ENCODE measurements at places on chromosomes 6 and 20.

DNA sequence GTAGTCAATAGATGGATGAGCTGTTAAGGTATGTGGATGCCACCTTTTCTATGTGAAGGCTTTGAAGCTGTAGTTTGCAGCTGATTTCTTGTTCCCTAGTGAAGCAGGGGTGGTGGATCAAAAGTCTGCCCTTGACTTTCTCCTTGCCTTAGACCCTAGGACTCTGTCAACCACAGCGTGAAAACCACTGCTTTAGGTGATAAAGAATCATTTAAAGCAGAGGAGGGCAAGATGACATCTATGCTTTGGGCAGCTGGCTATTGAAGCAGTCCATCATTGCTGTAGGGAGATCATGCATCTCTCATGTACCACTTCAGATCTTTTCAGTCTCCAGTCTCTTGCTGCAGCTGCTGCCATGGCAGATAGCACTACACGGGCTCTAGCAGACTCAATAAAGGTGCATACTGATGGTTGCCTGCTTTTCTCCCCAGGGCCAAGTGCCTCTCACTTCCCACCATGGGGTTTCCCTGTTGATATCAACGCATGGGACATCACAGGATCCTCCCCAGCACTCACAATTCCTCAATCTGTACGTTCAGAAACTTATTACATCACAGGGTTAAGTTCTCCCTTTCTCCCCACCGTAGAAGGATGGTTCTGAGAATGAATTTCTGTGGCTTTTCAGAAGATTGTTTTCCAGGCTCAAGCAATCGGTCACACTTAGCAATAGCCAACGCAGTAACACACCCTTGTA lies 122.0 kb upstream of the STMND1 start:
- DNase-seq, result no peak

DNA sequence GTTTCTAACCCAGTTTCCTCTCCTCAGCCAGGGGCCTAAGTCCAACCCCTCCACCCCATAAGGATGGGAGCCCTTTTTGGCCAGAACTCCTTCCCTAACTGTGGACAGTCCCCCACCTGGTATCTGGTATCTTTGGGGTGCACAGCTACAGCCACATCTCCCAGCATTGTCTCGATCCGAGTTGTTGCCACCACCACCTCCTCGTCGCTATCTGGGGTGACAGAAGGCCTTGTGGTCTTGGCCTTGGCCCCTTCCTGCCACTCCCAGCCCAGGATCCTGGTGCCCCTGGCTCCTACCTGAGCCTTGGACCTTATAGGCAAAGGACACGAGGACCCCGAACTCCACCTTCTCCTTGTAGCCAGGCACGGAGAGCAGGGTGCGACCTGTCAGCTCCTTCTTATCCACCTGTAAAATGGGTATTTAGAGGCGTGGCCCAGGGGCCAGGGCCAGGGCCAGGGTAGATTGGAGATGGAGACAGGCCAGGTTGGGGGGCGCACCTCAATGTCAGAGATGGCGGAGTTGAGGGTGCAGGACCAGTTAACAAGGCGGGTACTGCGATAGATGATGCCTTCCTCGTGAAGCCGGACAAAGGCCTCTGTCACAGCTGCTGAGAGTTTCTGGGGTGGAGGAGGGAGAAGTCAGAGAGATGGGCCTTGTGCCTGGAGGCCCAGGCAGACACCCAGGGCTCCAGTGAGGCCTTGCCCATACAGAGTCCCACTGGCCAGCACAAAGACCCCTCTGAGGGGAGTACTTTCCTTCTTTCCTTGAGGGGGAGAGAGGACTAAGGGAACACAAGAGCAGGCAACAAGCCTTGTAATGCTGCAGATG lies 7.2 kb upstream of the VWA7 start:
- no peak for DNase-seq

- DNase-seq, result no peak
Observed at GRCh38 chr20:52175840-52176239, 15.7 kb downstream of the ZFP64 start.

GRCh38 chr6:106870824-106871717 lies 103.5 kb downstream of the CD24 start:
- DNase-seq, result no peak

- DNase-seq, result no peak
Observed at GRCh38 chr6:36625158-36625919, 31.2 kb downstream of the SRSF3 start.

DNA sequence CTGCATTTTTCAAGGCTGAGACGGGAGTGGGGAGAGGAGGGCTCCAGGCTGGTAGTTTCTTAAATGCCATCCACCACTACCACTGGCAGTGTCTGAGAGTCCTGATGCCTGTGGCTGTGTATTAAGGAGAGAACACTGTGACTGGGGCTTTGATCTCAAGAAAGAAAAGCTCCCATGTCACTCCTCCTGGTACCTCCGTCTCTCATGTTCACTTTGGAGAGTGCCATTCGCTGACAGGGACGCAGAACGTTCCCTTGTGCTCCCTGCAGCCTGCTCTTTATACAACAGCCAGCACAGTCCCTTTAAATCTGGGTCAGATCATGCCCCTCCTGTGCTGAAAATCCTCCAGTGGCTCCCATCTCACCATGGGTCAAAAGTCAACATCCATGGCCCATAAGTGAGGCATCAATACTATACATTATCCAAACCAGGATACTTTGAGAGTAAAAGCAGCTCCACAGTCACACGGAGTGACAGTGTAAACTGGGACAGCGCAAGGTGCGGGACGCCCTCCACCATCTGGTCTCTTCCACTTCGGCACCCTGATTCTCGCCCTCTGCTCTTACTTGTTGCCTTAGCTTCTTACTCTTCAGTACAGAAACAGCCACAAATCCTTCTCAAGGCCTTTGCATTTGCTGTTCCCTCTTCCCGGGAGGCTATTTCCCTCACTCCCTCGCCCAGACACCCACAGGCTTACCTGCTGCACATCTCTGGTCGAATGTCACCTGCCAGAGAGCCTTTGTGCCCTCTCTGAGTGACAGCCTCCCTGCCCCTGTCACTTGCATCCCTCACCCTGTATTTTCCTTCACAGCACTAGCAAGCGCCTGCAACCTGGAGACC lies 20.0 kb downstream of the PDYN start:
- DNase-seq, result no peak

GRCh38 chr20:58022711-58023110 lies 205.7 kb downstream of the ANKRD60 start:
- DNase-seq, result no peak

GRCh38 chr6:75370011-75370410 lies 85.4 kb upstream of the TMEM30A start:
- no peak for DNase-seq

DNA sequence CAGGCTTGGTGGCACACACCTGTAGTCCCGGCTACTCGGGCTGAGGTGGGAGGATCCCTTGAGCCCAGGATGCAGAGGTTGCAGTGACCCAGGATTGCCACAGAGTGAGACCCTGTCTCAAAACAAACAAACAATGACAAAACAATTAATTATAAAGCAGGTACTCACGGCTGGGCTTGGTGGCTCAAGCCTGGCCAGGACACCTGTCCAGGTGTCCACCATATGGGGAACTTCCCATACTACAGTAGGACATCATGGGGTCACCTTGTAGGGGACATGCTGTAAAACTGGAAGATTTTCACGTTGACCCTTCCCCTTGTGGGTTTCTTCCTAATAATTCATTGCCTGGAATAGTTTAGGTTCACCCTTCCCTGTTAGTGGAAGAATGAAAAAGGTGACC lies 30.7 kb upstream of the RPL7L1 start:
- no peak for DNase-seq

- DNase-seq, result no peak
Observed at GRCh38 chr6:115768500-115768899, 292.2 kb downstream of the FRK start.

DNA sequence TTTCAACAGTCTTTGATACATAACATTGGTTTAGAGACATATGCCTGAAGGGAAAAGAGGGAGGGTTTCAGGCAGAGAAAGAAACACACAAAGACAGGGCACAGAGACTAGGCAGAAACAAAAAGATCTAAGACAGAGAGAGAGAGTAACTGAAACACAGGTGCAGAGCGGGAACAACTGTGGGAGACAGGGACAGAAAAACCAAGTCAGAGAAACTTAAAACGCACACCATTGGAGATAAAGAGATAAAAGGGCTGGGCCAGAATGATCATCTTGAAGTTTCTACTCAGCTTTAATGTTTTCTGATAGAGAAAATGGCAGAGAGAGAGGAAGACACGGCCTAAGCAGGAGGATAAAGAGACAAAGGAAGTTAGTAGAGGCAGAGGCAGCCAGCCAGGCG lies 11.8 kb downstream of the UNC5CL start:
- no peak for DNase-seq

DNA sequence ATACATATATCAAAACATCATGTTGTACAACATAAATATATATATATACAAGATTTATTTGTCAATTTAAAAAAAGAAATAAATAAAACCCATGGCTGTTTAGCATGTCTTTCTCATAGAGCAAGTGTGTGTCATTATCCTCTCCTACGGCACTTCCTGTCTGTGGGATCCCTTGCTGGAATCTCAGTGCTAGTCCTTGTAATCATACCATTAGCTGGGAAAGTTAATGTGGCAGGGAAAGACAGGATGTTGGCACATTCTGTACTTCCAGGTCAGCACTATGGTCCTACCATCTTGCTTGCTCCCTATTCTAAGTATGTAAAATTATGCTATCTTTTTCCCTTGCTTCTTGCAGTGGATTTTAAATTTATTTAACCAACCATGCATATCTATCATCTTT lies 9.5 kb upstream of the SLC17A3 start:
- DNase-seq, result no peak

DNA sequence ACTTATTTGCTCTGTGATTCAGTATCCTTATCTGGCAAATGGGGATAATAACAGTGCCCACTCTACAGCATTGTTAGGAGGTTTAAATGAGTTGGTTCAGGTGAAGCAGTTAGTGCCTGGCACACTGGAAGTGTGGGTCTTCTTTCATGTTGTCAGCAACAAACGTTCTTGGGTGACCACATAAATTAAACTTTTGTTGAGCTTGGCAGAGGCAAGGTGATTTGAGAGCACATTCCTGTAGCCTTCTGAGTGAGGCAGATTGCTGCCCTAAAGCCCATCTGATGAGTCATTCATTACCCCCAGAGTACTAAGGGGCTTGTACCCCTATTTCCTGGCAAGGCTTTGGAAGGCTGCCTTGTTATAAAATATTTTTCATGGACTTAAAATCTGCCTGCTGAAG lies 25.8 kb downstream of the SEC23B start:
- DNase-seq, result no peak

DNA sequence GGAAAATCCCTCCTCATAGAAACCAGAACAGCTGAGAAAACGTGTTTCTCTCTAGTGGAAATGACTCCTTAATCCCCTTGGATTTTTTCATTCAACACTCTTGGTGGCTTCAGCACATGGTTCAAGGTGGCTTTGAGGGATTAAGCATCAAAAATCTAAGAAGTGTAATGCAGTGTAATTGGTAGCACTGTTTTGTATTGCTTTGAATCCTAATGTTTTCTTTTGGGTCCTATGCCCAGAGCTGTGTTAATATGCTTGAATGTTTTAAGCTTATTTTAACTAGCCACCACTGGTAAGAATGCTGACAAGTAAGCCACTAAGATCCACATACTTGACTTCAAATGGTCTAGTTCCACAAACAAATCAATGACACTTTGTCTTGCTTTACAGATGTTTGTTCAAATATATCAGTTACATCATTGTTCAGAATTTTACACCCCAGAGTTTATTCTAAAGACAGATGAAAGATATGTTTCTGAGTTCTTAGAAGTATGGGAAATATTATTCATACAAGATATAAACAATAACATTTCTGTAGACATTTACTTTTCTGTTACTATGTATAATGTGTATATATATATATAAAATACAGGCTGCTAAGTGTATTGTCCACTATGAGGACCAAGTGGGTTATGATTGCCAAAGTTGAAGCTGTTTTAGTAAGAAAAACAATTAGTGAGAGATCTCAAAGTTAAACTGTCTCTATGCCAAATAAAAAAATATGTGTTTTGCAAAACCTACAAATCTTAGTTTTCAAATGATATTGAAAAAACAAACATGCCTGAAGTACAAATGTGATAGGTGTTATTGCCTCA lies 220.8 kb downstream of the OGFRL1 start:
- no peak for DNase-seq

GRCh38 chr20:2750491-2751251 lies 49.8 kb downstream of the CPXM1 start:
- DNase-seq, result no peak

All from activated T-helper 1 cell treated with anti-CD3 and anti-CD28 coated beads, Interleukin-12 subunit alpha, Interleukin-12 subunit beta, Interleukin-2, Interleukin-4 antibody, amounts not matched to agents 30 ng/mL and 10 ng/mL and 1 ng/mL, durations not matched to agents 14 hours and 24 hours and 36 hours (primary cell).